ENCODE measurements at places on chromosomes 7 and 10.
A peak's percentile ranks its signal among the peaks of the same experiment; 100 is the strongest.

DNA sequence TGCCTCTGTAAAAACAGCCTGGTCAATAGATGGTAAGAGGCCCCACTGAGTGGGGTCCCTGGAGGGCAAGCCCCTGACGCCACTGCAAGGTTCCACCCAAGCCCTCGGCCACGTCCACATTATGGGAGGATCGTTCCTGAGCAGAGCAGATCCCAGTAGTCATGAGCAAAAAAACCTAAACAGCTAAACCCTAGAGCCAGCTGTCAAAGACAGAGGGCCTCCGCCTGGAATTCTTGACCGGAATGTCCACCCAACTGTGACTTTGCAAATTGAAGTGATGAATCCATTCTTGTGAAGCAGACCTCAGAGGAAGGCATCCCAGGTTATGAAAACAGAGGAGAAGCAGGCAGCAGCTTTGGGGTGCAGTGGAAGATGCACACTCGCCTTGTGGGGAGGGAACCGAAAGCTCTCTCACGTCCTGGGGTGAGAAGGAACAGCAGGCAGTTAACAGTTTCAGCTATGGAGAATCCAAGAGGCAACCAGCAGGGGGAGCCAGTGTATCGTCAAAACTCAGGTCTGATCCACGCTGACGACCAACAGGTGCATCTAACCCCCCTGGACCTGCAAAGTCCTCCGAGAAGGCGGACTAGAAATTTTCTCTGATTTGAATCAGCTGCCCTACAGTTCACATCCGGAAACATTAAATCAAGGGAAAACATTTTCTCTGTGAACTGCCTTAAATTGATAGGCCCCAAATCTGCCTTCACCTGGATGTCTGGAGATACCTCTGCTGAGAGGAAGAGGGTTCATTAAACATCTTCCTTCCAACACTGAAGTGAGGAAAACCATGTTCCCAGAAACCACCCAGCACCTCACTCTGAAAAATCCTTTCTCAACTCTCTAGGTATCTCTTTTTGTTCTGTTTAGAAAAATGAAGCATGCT lies 139.1 kb upstream of the PFKP start:
- peak; percentile 45 for DNase-seq

GRCh38 chr10:125159932-125160855 lies at the start of gene CTBP2:
Gene CTBP2, minus strand, starts transcription at chr10:125160563.
- DNase-seq, result peak; percentile 49

GRCh38 chr10:122468926-122469781 lies 7.8 kb downstream of the HTRA1 start:
- no peak for DNase-seq

DNA sequence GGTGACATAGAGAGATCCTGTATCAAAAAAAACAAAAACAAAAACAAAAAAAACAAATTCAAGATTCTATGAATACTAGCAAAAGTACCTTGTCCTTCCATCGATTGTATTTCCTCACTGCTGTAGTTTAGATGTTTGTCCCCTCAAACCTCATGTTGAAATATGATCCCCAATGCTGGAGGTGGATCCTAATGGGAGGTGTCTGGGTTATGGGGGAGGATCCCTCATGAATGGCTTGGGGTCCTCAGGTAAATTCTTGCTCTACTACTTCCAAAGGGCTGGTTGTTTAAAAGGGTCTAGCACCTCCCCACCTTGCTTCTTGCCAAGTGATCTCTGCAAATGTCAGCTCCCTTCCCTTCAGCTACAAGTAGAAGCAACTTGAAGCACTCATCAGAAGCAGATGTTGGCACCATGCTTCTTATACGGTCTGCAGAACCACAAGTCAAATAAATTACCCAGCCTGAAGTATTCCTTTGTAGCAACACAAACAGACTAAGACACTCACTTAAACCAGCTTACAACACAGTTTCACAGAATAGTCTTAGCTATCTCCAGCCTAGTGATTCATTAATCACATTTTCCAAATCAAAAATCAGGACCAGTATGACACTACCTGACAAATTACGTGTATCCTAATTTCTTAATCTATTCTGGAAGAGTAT lies 20.7 kb downstream of the ABI1 start:
- no peak for DNase-seq

- DNase-seq, result no peak
Observed at GRCh38 chr10:119375574-119376272, 166.8 kb downstream of the RGS10 start.

GRCh38 chr10:5913736-5914135 lies 23.7 kb downstream of the FBH1 start:
- no peak for DNase-seq

DNA sequence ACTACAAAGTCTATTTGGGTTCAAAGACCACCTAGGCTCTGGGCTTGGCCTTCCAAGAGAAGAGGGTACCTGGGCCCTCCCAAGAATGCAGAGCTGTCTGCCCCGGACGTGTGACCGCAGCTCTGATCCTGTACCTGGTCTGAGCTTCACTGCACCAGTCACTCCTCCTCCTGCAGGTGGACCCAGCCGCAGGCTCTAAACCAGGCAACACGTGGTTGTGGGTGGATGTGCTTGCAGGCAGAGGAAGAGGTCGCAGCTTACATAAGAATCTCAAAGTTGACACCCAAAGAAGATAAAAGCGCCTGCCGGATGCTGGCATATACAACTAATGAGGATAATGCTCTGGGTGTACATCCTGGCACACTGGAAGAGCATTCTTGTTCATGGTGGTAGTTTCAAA lies 9.4 kb upstream of the PFKP start:
- DNase-seq, result no peak

- no peak for DNase-seq
Observed at GRCh38 chr7:159035571-159036073, 109.0 kb downstream of the VIPR2 start.

DNA sequence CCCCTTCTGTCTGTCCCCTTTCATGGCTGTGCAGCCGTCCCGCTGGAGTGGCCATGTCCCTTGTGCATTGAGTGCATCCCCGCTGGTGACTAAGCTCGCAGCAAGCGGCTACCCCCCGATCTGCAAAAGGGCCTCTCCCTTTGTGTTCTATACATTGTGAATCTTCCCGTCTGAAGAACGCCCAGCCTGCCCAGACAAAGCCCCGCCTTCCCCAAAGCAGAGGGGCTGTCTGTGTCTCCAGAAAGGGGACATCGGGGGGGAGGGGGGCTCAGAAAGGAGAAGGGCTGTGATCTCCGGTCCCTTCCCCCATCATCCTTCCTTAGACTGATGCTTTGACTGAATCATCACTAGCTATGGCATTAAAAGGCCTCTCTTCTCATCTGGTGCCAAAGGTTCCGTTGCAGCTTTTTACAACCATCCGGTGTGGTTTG lies 11.9 kb downstream of the NPTX2 start:
- DNase-seq, result no peak

DNA sequence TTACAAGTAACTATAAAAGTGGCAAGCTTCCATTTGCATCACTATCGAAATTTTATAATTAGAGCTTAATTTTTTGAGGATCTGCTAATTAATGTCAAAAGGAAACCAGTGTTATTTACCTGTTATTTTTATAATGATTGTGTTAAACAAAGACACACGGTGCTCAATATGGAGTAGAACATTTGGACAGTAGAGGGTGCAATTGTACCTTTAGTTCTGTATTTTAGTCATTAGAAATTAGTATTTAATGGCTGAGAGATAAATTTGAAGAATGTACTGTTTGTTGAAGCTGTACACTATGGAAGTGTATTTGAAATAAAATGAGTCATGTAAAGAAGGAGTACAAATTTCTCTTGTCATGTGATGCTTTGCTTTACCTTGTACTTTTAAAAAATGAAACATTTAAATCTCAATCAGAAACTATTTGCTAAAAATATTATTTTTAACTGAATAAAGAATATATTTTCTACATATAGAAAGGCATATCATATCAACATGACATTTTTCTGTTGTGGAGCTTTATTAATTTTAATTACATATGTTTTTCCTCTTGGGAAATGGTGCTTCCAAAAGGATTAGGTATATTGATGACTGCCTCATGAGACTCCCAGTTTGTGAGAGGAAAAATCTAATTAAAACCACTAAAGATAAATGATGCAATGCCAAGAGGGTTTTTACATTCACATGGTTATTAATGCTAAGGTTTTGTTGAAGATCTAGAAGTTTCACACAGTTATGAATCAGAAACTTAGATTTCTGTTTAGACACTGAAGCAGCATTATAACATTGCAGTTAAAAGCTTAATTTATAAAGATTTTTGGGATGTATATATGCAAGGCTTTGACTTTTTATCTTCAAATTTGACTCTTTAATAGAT lies 10.4 kb upstream of the PRKG1 start:
- peak; percentile 3 for DNase-seq

Measured in SHP77 (cell line).